Aorta (tissue), 5 donors: ENCODE measurements at places on chromosomes 6 and 20.

GRCh38 chr6:19024737-19025136, 637.6 kb downstream of the RNF144B start:
- no peak for DNase-seq

- DNase-seq, result no peak
Measured at GRCh38 chr20:40309731-40310130, 379.3 kb downstream of the MAFB start.

GRCh38 chr6:39563566-39564311, 161.5 kb downstream of the KIF6 start:
- no peak for DNase-seq

DNA sequence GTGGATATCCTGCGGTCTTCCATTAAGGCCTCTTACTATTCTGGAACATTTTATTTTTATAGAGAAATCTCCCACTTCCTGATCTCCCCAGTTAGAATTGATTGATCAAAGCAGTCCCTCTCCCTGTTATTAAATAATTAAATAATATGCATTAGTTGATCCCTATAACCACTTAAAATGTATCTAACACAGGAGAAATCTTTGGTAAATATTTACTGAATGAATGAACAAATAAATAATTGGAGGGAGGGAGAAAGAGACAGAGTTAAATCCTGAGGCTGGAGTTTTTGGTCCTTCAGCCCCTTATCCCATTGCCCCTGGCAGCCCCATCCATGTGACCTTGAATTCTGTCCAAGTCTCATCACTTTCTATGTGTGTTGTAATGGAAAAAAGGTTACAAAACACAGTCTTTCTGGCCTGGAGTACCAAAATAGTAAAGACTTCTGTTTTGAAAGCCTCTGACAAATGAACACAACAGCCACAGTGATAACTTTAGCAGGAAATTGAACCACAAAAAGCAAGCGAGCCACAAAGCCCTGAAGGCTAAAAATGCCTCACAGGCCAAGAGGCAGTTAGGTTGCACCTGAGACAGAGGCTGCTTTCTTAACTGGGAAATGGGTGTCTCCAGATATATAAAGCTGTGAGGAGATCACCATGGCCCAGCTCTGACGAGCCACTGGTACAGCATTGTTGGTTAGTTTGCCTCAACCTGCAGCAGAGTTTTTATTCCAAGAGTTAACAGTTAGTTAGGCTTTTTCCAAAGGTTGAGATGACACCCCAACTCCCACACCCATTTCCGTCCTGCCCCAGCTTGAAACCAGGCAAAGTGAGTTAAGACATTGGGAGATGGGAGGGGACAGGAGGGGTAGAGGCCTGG, 11.3 kb downstream of the NT5E start:
- DNase-seq, result no peak

GRCh38 chr20:40575851-40576250, 113.2 kb downstream of the MAFB start:
- no peak for DNase-seq

DNA sequence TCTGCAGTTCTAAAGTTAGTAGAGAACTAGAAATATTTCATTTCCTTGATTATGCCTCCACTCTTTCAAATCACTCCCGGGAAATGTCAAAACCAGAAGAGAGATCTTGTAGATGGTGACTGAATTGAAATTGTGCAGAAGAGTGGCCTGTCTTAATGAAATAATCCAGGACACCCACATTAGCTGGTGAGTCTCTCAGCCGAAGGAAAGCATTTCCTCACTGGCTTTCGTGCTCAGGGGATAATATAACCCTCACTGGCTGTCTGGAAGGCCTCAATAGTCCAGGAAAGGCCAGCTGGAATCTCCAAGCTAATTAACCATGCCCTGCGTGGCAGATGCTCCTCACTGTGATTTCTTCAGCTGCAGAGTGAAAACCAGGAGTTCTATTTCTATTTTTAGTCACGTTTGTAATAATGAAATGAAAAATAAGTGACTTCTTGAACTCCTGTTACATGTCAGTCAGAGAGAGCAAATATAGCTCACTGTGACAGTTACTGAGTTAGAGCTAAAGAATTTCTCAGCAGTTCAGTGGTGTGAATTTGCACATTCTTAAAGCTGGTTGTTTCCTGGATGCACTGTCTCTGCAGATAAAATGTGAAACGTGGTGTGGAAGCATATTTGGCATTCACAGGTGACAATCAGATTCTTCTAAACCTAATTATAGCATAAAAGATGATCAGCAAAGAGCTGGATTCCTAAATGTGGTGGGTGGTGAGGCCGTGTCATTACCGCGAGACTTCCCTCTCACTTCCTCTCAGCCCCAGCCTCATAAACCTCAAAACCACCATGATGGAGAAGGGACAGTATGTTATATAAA, 211.7 kb downstream of the LMBRD1 start:
- no peak for DNase-seq

GRCh38 chr6:10736731-10737130, 10.9 kb upstream of the TMEM14B start:
- DNase-seq, result no peak

DNA sequence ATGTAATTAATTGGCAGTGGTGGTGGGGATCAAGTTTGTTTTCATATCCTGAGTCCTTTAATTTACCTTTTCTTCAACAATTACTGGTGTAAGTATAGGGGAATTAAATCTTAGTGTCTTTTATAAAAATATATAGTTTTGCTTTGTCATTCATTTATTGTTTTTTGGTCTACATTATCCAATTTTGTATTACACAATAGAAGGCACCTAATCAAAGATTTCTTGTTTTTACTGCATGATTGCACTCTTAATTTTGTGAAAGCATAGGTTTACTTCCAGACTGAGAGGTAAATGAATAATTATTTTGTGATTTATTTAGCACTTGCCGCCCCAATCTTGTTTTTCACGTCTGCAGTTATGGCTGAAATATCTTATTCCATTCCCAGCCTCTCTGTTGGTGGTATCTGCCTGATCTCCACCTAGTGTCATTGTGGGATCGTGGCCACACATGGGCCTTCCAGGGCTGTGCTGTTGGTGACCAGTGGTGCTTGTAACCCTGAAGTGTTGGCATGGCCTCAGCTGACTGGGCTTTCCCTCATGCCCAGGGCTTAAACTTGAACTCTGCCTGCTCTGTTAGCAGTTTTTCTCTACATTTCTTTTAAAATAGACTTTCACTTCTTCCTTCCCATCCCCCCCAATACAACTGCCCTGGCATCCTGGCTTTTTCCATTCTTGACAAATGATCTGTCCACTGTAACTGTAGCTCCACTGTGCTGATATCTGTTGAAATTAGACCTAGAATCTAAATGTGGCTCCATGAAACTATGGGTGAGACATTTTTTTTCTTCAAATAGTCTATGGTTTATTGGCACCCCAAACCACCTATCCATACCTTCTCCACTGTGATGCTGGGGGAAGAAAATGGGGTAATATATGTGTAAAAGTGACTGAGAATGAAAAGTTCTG, 24.8 kb downstream of the E2F3 start:
- DNase-seq, result no peak

GRCh38 chr6:23013776-23014175, 444.4 kb downstream of the HDGFL1 start:
- no peak for DNase-seq

DNA sequence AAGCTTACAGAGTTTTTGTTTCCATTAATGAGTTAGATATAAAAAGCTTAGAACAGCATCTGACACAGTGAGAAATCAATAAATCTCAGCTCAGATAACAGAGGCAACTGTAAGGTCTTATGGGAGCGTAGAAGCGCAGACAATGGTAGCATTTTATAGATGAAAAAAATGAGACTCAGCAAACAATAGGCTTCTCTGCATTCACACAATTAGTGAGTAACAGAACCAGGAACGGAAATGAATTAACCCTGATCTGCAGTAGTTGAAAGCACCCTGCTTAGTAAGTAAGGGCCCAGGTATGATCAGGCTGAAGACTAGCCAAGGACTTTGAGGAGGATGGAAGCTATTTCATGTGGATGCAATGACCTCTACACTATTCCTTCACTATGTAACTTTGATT, 147.2 kb upstream of the EYA4 start:
- no peak for DNase-seq

DNA sequence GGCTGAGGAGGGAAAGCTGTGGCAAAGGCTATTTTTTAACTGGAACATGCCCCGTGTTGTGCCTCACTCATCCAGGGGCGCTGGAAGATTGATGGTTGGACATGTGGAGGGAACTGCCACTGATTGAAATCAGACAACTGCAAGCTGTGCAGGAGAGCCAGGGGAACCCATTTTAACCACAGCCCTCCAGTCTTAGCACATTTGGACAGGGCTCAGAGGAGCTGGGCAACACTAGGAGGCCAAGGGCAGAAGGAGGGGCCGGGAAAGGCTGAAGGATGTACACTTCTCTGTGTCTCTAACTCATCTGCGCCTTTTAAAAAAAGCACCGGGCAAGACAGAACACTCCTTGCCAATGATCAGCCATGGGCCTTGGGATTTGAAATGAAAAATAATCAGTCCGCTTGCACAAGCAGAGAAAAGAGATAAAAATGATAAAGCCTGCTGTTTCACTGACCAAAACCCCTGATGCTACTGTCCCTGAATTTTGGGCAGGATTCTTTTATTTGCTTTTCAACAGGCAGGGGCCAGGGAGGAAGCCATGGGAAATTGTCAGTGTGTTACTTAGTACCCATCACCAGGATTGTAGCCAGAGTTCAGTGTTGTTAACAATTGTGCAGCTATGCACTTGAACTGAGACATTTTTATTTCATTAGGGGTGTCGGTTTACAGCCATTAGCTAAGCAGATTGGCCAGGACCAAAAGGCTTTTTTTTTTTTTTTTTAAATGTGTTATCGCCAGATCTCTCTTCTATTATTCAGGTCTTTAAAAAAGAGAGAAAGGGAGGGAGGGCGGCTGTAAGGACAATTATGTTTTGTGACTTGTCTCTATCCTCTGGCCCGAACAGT, 109.3 kb upstream of the EYA4 start:
- DNase-seq, result no peak

DNA sequence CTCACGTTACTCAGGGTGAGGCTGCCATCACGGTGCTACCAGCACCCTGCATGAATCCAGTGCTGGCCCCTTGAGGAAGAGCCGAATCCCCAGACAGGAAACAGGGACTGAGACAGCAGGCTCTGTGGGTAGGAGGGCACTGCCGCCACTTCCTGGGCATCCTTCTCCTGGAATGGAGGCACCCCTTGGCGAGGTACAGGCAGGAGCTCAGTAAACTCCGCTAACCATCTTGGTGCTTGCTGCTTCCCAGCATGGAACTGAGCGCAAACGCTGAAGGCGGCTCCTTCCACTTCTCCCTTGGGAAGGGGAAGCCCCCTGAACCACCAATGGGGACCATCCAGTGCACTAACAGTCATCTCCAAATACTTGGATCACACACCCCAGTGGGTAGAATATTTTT, 13.5 kb upstream of the CCDC167 start:
- DNase-seq, result no peak

DNA sequence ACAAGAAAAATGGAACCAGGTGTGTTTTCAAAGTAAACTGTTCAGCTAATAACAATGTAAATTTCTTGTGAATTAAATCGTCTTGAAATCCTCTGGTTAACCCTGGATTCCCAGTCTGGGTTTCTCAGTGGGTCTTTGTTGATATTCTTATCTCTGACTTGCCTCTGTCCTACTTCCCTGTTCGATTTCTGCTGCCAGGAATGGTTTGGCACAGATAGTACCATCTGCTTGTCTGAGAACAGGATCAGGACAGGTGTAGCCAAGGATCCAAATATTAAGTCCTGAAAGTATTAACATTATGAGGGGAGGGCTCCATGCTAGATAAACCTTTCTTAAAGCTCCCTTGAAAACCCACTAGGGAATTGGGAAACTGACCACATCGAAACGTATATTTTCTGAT, 30.1 kb downstream of the ARFGEF2 start:
- no peak for DNase-seq

GRCh38 chr6:136467186-136467585, 83.0 kb downstream of the MAP7 start:
- DNase-seq, result no peak

DNA sequence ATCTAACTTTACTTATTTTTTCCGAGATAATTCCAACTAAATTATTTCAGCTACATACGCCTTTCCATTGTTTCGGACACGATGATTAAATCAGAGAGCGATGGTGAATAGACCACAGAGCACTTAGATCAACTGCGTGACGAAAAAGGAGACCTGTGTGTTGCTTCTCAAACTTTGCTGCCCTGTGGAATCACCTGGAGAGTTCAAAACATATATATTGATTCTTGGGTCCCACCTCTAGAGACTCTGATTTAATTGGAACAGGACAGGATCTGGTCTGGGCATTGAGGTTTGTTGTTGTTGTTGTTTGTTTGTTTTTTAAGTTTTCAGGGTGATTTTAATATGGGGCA, 401 bp upstream of the TNFRSF21 start:
- no peak for DNase-seq

GRCh38 chr6:12343122-12343439, 52.9 kb downstream of the EDN1 start:
- DNase-seq, result no peak

DNA sequence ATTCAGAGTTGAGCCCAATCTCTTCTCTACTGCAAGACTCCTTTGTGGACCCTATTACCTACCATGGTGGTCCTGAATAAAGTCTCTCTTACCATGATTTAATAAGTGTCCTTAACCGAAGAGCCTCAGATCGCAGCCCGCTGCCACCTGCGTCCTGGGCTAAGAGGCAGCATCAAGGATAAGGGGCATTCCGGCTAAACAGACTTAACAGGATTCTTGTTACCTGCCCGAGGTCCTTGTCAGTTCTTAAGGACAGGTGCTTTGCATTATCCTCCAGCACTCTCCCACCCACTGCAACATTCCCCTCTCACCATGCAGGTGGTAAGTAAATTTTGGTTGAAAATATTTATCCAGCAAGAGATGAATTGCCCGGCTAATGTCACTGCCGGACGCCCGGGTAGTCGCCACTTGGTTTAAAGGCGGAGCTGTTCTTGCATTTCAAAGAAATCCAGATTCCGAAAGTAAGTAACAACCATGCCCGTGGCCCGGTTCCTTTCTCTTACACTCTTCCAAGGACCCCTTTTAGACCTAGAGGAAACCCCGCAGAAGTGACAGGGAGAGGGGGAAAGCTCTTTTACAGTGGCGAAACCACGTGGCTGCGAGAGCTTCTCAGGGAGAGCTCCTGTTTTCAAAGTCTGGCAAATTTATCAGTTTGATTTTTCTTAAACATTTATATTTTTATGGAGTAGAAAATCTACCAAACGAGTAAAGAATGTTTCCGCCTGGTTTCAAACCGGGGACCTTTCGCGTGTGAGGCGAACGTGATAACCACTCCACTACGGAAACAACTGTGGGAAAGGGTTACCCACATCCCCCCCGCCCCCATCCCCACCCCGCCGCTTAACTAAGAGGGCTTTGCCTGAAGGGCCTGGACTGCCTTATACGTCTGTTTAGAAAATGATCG, 41.9 kb upstream of the PRSS16 start:
- no peak for DNase-seq
